ENCODE measurements at places on chromosomes 3 and 15.

- no peak for DNase-seq
These were observed 89.1 kb downstream of the XXYLT1 start for GRCh38 chr3:195181741-195182469.

GRCh38 chr3:134832585-134832984 is 37.5 kb downstream of the EPHB1 start:
- DNase-seq, result no peak

- peak; percentile 1 for DNase-seq
These were observed 141.0 kb upstream of the MYRIP start for GRCh38 chr3:39668420-39668819.

DNA sequence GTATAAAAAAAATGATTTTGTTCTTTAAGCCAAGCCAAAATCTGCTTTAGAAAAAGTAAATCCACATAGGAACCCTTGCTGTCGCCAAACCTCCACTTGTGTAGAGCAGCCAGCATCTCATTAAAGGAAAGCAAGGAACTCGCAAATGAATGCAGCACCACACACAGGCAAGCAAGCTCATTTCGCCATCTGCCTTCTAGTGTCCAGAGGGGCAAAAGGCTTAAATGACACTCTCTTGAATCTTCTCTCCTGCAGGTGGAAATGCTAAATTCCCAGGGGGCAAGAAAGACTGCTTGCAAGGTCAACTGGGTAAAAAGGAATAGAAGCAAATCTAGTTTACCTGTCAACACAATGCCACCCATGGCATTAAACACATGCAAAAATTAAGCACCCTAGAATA is 2.4 kb downstream of the MB21D2 start:
- DNase-seq, result peak; percentile 2

GRCh38 chr3:159260049-159260662 is 458.3 kb downstream of the MFSD1 start:
- DNase-seq, result no peak

- no peak for DNase-seq
These were observed 146.9 kb upstream of the CADPS start for GRCh38 chr3:63022114-63022513.

DNA sequence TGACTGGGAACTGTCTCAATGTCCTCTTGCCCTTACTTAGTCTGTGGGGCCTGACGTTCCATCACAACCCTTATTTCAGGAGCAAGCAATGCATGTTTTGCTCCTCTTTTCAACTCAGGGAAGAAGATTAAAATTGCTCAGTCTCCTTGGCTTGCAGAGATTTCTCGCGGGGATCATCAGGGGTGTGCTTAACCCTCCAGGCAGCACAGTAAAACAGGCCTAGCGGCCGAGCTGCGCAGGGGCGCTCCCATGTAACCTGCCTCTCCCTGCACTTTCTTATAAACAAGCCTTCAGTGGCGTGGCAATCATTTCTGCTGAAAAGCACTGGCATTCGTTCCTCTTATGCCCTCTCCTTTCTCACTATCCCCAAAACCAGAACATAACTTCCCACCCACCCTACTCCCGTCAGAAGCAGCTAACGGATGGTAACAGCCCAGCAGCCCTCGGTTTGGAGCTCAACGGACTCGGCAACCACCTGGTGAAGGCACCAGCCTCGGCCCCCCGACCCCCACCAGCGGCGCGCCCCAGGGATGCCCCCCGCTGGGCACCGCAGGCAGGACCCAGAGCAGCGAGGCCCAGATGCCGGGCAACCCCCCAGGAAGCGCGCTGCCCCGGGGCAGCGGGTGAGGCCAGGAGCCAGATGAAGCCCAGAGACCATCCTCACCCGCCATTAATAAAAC is 1.1 kb downstream of the MCF2L2 start:
- no peak for DNase-seq

DNA sequence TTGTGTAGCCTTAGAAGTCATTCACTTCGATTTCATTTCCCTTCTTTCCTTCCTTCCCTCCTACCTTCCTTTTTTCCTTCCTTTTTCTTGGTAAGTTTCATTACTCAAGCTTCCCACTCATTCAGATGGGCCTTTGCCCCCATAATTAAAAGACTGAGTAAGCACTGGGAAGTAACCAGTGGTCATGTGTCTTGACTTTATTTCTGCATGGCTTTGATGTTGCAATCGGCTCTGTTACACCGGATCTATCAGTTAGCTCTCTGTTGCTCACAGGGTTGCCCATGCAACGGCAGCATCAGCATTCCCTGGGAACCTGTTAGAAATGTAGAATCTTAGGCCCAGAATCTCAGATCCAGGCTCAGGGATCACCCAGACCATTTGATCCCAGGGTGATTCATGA is 25.6 kb upstream of the LARS2 start:
- no peak for DNase-seq

DNA sequence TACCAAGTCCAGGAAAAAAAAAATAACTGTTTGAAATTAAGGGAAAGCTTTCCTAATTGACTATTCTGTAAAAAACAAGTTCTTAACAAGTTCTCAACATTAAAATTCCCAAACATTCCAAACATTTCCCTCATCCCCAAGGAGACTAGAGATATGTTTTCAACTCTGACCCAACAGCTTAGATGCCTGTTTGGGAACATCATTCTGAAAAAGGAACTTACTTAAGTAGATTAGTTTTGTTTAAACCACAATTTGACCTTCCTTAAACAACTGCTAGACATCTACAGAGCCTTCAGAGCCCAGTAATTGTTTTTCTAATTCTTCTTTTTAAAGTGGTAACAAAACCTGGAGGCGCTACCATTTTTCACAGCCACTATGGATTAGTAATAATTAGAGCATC is 12.8 kb downstream of the UBR1 start:
- no peak for DNase-seq

DNA sequence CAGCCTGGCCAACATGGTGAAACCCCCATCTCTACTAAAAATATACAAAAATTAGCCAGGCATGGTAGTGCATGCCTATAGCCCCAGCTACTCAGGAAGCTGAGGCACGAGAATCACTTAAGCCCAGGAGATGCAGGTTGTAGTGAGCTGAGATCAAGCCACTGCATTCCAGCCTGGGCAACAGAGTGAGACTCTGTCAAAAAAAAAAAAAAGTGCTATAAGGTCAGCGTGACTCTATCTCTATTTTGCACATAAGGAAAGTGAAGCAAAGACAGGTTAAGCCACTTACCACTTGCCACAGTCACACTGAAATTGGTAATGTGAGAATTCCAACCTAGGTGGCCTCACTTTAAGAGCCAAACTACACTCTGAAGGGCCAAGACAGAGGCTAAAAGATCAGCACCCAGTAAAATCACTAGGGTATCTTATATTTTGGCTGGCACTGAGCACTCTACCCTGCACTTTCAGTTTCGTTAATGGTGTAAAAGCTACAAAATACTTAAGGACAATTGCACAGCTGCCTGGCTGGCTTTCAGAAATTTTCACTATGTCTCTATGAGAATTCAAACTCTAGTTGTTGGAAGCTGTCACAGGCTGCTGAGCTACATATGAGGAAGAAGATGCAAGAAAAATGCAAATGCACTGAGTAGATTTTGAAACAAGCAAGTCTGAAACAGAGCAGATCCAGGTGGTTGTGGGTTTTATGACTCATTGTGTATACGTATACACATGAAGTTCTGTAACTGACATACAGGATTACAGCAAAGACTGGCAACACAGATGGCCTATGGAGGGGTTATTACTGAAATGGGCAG is 32.7 kb downstream of the TRANK1 start:
- no peak for DNase-seq

DNA sequence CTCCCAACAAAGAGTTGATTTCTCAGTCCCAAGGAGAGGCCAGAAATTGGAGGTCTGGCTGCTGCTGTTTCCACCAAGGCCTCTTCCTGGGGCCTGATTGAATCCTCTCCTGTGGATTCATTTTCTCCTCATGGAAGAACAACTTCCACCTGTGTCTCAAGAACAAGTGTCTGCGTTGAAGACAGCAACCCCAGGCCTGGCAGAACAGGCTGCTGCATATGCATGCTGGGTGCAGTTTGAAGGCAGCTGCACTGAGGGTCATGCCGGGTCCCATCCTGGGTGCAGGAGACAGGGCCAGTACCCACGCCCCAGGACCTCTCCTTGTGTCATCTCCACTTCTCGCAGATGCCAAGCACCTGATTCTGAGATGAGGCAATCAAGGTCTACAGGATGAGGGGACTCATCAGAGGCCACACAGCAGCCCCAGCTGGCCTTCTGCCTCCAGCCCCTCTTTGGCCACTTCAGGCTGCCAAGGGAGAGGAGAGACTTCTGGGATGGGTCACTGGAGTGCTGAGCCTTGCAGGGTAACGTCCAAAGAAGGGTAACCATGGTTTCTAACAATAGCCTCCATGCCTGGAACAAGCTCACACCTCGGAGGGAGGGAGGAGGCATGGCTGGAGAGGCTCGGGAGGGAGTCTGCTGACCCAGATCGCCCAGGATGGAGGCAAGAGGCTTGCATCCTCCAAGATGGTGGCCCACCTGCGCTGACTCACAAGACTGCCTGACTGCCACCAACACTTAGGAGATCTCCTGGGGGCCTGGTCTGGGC is 30.0 kb downstream of the HCN4 start:
- DNase-seq, result no peak

GRCh38 chr3:177830411-177830849 is 633.1 kb upstream of the TBL1XR1 start:
- DNase-seq, result no peak

DNA sequence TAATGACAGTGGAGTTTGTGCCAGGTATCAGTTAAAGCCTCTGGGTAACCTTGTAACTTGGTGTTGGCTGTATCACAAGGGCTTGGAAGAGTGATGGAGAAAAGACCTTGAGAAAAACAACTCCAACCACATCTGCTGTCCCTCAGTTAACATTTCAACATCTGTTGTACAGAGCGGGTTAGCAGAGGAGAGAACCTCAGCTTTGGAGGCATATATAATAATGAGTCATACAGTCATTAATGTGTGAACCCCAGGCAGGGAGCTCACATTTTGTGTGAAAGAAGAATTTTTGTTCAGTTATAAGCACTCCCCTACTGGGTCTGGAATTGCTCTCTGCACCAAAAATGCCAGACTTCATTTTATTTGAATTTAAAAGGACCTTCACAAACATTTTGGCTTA is 439.5 kb downstream of the PDCD6IP start:
- no peak for DNase-seq

- no peak for DNase-seq
These were observed 8.8 kb downstream of the STOML1 start for GRCh38 chr15:73983211-73983727.

DNA sequence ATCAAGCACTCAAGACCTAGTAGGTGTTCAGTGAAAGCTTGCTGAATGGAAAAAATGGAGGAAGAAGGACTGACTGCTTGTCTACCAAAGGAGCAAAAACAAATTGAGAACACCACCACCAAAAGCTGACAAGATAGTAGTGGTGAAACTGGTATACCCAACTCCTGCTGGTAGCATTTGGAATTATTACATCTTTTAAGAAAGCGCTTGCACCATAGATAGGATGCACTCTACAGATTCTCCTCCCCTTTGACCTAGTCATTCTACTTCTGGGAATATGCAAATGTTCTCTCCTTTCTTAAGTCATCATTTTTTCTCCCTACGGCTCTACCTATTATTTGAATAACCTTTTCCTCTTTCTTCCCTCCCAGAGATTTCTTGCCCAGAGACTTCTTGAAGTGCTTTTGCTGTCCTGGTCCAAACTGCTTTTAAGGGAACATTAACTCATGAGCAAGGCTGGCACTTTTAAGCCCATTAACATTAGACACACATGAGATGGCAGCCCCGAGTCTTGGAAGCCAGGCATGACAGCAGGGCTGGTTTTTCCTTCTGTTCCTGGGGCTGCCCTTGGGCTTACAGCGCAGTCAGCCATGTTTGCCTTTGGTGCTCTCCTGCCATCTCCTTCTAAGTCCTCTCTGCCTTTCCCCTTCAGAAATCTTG is 75.0 kb upstream of the TLE3 start:
- no peak for DNase-seq

- DNase-seq, result no peak
These were observed 89.7 kb downstream of the MAGI1 start for GRCh38 chr3:65948841-65949573.

- no peak for DNase-seq
These were observed 129.4 kb downstream of the CACNA2D3 start for GRCh38 chr3:54251705-54252104.

DNA sequence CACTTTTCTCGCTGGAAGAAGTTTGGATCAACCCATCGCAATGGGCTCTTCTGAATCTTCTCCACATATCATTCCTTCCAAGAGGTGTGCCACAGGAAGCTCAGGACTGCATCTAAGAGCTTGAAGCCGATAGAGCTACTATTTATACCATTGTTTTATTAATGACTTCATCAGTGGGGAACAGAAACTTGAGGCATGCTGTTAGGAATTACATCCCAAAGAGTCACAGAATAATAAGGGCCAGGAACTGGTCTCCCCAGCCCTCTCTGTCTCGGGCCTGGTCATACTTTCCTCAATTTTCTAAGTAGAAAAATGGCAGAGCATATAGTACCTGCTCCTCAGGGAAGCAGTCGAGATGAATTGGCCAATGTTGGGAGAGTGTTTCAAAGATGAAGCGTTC is 16.9 kb upstream of the C15orf61 start:
- DNase-seq, result no peak

DNA sequence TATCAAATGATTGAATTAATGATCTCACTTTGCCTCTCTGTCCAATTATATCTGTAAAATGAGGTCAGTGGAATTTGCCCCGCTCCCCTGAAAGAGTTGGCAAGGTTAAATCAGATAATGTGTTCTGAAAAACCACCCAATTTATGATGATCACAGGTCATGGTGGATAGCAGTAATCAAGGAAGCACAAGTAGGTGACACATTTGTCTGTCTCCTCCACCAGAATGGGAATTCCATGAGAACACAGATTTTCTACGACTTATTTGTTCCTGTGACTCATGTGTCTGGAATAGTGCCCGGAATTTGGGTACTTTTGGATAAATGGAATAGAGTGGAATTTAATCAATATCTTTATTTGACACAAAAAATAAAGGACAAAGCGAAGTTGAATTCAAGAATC is 220.9 kb upstream of the SUCLG2 start:
- no peak for DNase-seq

All from NCI-H1930 (cell line).